ENCODE measurements at places on chromosomes 1 and 21.

GRCh38 chr21:37259426-37259825 lies 7.7 kb downstream of the VPS26C start:
- DNase-seq = no peak

GRCh38 chr1:57007948-57008347 lies 42.1 kb upstream of the C8B start:
- DNase-seq = no peak

DNA sequence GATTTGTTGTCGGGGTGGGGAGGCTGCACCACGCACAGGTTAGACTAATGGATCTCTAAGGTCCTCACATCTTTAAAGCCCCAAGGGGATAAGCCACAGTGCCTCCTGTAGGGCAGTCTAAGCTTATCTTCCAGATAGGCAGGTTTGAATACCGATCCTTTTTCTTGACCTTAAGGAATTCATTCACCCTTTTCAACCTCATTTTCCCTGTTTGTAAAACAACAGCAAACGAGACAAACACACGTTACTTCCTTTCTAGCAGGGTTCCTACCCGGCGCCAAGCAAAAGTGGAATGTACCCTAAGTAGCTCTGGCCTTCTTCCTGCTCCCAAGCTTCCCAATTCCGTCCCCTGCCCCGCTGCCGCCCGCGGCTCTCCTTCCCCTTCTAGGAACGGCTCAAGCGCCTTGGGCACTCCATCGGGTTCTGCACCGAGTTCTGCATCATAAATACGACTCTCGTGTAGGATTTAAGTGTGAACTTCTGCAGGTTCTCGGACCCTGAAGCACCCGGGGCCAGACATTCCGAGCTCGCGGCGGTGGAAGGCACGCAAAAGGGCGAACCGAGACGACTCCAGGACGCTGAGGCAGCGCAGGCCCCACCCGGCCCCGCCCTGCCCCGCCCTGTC lies 548 bp upstream of the CDC20 start:
- DNase-seq = peak; percentile 38

GRCh38 chr1:21680918-21681317 lies 11.8 kb upstream of the RAP1GAP start:
- no peak for DNase-seq

DNA sequence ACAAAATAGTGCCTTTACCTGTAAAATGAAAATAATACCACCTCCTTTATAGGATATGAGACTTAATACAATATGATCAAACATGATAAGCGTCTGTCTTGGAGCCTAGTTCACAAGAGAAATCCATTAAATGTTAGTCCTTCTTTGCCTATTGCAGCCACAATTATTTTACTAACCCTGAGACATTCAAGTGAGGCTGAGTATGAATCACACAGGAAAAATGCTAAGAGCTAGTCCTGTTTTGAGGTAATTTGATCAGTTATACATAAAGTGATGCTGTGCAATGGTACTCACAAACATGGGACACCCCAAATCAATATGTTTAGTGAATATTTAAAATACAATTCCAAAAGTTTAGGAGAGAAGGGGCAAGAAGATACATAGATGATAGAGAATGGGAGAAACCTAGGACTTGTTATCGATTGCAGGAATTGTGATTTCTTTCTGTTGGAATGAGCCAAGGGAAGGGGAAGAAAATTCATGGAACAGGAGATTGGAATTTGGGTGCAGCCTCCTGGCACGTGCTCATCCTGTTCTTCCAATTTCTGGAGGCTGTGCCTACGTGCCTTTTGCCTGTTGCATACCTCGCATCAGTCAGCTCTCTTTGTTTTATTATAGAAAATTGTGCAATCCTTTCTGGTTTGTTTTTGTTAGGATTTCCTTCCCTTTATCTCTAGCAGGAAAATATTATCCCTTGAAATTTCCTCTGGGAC lies 39.9 kb upstream of the BACH1 start:
- no peak for DNase-seq

DNA sequence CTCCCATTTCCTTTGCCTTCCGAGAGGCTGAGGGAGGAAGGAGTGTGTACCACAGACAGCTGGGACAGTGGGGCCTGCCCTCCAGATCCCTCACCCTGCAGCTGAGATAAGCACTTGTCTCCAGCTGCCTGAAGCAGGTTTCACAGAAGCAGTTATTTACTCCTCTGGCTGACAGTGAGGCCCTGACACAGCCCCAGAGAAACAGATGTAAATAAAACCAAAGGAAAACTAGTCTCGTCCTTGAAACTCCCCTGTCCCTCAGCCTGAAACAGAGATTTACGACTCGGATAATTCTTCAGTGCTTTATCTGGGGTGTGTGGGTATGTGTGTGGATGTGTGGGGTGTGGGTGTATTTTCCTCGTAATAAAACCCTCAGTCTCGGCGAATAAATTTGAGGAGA lies 181.1 kb downstream of the IGSF21 start:
- DNase-seq = no peak

DNA sequence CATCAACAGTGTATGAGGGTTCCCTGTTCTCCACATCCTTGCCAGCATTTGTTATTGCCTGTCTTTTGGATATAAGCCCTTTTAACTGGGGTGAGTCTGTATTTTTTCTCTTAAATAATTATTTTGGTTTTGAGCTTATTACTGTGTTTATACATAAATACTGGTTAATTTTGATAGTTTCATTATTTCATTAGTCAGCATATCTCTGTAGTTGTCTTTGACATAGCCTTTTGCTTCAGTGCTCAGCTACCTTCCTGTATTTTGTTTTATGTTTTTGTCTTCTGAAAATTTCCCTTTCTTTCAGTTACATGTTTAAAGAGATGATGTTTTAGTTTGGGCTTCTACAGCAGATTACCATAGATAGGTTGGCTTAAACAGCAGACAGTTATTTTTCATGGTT lies 138.1 kb downstream of the XPR1 start:
- DNase-seq = no peak

GRCh38 chr1:211632808-211633523 lies 42.5 kb downstream of the NEK2 start:
- DNase-seq = no peak

DNA sequence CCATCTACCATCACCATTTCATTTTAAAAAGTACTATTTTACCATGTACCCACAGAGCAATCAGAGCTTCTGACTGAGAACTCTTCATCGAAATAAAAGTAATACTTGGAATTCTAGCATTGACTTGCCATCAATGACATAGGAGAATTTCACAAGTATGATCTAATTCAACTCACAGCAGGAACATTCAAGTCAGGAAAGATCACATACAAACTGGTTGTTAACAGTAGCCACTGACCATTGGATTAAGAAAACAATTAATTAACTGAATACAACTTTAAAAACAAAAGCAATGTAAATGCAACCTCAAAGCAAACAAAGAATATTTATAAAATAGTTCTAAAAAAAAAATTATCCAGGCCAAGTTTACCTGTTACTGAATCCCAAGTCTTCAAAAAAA lies 18.8 kb downstream of the RNF115 start:
- no peak for DNase-seq

GRCh38 chr1:78319603-78320002 lies 171.2 kb upstream of the PTGFR start:
- no peak for DNase-seq

DNA sequence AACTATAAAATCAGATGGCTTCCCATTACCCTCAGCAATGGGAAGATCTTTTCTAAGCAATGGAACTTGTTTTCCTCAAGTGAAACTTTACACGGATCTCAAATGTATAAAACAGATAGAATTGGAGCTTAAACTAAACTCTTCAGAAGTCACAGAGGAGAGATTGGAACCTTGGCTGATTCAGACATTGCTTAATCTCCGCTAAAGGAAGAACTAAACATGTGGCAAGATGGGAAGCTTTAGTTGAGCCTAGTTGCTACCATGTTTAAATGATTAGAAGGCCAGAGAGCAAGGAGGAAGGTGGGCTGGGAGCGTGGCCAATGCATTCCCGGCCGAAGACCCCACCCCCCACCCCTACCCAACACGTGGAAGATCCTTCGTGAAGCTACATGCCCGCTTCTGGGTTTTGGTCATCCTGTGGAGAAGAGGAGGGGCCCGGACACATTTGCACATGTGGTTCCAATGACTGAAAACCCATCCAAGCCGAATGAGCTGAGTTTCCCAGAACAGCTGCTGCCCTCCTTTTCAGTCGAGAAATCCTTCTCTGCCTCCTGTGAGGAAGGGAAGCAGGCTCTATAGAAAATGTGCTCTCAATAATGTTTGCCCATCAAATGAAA lies 164.3 kb downstream of the MIS18A start:
- no peak for DNase-seq

DNA sequence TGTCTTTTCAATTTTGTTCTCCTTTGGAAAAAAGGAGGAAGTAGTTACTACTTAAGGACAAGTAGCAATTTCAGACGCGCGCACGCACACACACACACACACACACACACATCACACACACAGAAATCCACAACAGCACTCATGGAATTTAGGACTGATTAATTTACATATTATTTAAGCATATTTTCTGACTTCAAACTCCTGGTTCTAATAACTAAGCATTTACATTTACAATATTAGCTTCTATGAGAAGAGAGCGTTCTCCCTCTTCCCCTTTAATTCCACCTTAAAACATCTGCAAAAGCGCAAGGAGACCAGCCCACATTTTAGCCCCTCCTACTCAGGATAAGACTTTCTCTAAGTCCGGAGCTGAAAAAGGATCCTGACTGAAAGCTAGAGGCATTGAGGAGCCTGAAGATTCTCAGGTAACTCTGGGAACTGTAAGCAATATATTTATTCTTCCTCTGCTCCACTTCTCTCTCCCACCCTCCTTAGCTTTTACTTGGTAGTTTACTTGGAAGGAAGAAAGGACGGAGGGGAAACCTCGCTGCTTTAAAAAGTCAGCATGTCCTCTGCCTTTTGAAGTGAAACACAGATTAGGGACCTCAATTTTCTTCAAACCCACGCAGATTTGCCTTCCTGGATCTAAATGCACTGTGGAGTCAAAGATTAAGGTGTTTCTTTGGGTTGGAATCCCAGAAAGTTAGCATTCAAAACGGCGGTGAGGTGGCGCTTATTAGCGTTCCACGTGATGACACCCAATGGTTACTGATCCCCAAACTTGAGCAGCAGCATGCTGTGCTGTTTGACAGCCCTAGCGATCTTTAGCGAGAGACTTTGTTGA lies at the start of gene PLA2G4A:
TSS of gene PLA2G4A (plus strand) at position 339 of the 844 bp plus-strand sequence. CDS start 25,406 bp downstream, outside the sequence.
- no peak for DNase-seq

DNA sequence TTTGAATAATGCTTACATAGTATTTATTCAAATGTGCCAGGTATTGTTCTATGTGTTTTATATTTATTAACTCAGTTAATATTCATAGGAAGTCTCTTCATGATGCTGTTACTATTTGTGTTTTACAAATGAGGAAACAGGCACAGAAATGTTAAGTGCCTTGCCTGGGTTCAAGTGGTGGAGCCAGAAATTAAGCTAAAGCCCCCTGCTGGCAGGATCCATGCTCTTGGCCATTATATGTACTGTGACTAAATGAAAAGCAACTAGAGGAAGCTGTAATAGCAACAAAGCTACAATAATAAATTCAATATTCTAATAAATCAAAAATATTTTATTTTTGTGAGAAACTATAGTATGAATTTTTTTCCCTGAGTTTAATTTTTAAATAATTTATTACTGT lies 30.0 kb downstream of the IARS2 start:
- DNase-seq = no peak

- DNase-seq = no peak
These were observed 4.5 kb upstream of the DDX59 start for GRCh38 chr1:200673952-200674823.

- DNase-seq = no peak
These were observed 7.0 kb downstream of the AKT3 start for GRCh38 chr1:243842978-243843511.

DNA sequence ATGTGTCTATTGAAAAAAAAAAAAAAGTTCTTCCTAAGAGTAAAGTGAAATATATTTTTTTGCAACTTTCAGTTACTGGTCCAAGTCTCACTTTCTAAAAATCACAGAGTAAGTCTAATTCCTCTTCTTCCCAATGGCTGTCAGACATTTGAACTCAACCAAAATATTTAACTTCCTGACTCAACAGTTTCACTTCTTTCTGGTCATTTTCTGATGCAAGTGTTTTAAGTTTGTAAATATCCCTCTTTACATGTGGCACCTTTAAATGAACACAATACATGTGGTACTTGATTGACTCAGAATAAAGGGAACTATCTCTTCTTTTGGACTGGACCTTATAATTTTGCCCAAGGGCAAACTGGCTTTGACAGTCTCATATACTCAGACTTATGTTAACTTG lies 76.7 kb downstream of the ASH1L start:
- DNase-seq = no peak

GRCh38 chr1:209742409-209743144 lies 13.3 kb upstream of the TRAF3IP3 start:
- no peak for DNase-seq

- peak; percentile 12 for DNase-seq
These were observed 50.1 kb downstream of the TUT4 start for GRCh38 chr1:52502789-52503188.

DNA sequence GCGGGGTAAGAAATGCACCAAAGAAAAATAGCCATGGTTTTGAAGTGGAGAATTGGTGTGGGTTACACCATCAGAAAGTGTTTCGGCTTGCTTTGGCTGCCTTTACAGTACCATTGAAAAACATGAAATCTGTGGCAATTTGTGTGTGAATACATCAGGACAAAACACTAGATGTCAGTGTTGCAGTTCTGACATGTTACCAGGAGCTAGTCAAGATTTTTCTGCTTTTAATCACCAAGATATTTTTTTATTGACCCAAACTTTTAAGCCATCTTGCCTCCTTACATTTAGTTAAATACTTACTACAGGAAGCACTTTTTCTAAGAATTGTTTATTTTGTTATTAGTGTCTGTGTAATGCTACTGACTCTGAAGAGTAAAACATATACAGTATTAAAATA lies 14.3 kb downstream of the RRP15 start:
- no peak for DNase-seq

DNA sequence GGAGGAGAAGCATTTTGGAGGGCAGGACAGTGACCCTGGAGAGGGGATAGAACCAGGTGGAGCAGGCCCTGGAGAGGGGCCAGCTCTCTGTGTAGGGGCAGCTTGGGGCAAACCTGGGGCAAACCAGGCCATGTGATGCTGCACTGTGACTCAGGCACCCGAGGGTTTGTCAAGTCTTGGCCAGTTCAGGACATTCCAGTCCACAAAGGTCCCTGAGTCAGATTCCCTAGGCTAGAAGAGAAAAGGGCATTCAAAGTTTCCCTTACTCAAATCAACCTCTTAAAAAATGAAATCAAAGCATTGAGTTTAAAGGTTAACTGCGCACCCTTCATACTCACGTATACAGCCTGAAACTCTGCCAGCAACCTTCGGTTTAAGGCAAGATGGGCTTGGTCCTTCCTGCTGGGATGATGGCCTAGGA lies 25.2 kb upstream of the PLA2G2C start:
- no peak for DNase-seq

Measured in COR-L47 (cell line).